Hippocampal formation (tissue), 2 donors: ENCODE measurements at places on chromosomes 6 and 20.

- DNase-seq: no peak
Observed at GRCh38 chr20:51749674-51750036, 18.5 kb downstream of the ATP9A start.

DNA sequence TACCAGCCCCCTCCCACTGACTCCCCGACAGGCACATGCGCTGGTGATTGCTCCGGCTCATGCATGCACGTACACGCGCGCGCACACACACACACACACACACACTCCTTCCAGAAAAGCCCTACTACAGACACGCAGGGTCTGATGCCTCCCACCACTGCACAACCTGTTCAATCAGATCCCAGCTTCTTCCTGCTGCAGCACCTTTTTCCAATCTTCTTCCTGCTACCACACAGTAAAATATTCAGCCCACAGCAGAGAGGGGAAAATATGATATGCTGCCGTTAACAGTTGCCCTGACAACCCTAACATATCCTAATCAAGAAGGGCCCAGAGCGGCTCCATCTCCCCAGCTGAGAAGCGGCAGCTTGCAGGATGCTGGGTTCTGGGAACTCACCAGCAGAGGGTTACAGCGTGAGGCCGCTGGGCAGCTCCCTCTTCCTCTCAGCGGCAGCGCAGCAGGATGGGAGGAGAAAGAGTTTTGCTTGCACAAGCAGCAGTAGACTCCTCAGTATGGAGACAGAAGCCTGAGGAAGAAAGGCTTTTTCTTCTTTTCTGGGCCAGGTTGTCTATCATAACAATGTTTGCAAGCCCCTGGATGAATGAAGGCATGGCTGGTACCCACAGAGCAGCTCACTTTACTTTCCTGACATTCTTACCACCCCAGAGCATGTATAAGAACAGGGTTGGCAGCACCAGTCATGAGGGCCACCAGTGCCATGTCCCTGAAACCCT is 23.9 kb downstream of the MAP7 start:
- DNase-seq: peak; percentile 91

DNA sequence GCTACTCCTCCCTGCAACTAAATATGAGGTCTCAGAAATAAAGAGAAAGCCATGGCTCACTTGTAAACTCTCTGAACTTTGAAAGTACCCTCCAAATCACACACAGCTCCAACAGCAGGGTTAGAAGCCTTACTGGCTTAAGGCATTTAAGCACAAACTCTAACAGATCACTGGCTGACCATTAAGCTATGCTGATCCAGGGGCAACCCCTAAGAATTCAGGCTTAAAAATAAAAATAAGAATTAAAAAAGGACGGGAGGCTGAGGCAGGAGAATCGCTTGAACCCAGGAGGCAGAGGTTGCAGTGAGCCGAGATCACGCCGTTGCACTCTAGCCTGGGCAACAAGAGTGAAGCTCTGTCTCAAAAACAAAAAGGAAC is 21.8 kb downstream of the HLA-E start:
- DNase-seq: no peak

- no peak for DNase-seq
Observed at GRCh38 chr6:43713643-43714310, 26.2 kb upstream of the MRPS18A start.

DNA sequence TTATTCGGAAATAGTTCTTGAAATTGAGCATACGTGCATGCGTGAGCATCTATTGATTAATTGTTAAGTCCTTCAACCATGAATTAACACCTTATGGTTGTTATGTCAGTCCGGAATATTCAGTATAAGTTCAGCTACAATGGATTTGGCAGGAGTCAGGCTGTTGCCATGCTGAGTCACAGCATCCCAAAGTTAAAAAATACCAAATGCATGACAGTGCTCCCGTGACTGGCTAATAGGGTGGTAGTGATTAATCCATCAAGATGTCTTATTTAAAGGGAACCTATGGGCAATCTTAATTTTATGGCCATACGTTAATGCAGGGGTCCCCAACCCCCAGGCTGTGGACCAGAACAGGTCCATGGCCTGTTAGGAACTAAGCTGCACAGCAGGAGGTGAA is 10.5 kb downstream of the RAE1 start:
- no peak for DNase-seq

DNA sequence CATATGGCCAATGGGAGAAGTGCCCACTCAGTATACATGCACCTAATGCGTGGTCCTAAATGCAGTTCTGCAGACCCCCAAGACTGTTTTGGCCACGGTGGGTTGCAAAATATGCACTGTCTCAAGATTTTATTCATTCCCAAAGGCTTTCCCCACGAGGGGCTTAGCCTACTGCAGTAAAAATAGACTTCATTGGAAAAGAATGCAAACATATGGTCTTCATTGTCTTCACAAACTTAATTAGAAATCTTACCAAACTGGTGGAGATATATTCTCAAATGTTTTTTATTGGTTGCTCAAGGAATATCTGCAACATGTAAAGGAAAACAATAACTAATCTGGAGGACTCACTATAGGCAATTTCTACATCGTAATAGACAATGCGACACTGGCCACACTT is 31.6 kb upstream of the PRL start:
- no peak for DNase-seq

GRCh38 chr6:37547564-37548061 is 47.9 kb upstream of the CCDC167 start:
- no peak for DNase-seq

DNA sequence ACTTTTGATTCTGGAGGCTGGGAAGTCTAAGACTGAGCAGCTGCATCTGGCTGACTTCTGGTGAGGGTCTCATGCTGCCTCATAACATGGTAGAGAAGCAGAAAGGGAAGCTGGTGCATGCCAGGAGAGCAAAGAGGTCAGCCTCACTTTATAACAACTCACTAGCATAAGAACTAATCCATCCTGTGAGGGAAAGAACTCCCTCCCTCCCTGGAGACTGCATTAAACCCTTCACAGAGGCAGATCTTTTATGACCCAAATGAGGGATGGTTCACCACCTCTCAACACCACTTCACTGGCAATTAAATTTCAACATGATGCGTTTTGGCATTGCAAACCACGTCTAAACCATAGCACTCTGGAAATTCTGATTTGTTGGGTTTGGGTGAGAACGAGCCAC is 33.9 kb downstream of the STXBP5 start:
- DNase-seq: no peak

DNA sequence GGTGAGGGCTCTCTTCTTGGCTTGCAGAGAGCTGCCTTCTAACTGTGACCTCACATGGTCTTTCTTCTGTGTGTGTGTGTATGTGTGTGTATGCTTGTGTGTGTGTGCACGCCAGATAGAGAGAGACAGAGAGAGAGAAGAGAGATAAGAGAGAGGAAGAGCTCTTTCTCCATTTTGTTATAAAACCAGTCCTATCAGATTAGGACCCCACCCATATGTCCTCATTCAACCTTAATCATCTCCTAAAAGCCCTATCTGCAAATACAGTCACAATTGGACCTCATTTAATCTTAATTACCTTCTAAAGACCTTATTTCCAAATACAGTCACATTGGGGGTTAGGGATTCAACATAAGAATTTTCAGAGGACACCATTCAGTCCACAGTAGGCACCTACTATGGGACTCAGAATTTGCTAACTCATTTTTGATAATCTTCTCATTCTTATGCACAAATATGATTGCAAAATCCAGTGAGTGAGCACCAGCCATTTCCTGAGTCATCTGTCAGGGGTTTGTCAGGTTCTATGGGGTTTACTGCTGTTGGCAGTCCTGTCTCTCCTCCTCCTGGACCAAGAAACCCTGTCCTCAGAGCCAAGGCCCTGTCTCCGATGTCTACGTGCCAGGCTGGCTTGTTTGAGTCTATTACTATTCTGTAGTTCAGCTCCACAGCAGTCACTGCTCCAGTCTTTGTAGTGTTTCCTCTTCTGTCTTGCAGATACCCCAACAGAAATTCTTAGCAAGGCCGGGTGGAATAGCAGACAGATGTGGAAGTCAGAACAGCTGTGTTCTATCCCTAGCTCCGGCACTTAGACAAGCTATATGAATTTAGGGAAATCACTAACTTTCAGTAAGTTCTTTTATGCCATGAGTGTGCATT is 59.0 kb upstream of the FAM184A start:
- DNase-seq: no peak

GRCh38 chr6:132995432-132995831 is 181.1 kb downstream of the RPS12 start:
- DNase-seq: no peak

GRCh38 chr6:138979365-138979764 is 8.7 kb downstream of the REPS1 start:
- no peak for DNase-seq

- DNase-seq: peak; percentile 74
Observed at GRCh38 chr20:4160761-4161305, 145.5 kb upstream of the RNF24 start.
